Smooth muscle cell of the umbilical artery (primary cell): ENCODE measurements at places on chromosomes 7 and 10. TPM values are rescaled to one million over a fixed set of nuclear protein-coding genes. Genes with fewer than 3 reads are reported as not detected.

TFR2 gene
- 0.83 and 0.89 TPM in 2 replicates for total RNA-seq

CPA2 gene
- not detected in 2 replicates for total RNA-seq

LANCL2 gene
- 13.7 and 25.9 TPM in 2 replicates for total RNA-seq

TRIL gene
- 0.65 and 2.4 TPM in 2 replicates for total RNA-seq

FASTK gene
- total RNA-seq: 62.7 and 88.8 TPM in 2 replicates

LBX1 gene
- total RNA-seq: not detected in 2 replicates

PDSS1 gene
- total RNA-seq: 3.6 and 5.5 TPM in 2 replicates

TRIM24 gene
- total RNA-seq: 15.1 and 21.0 TPM in 2 replicates
